ENCODE measurements at places on chromosomes 5 and 9.

GRCh38 chr9:18371141-18371540, 102.8 kb upstream of the ADAMTSL1 start:
- no peak for DNase-seq

- DNase-seq, result no peak
Measured at GRCh38 chr5:58317009-58317408, 142.9 kb downstream of the PLK2 start.

DNA sequence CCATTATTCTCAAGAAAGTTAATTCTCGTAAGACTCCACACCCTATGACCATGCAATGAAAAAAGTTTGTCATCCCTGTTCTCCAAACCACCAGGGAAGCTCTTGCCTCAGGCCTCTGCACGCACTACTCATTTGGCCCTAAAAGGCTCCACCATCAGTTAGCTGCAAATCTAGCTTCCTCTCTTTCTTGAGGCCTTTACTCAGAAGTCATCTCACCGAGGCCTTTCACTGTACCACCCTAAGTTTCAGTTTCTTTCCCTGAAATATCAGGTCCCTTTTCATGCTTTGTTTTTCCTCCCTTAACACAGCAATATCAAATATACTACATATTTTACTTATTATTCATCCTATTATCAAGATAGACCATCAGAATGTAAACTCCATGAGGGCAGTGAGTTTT, 39.1 kb downstream of the OXCT1 start:
- DNase-seq, result no peak

DNA sequence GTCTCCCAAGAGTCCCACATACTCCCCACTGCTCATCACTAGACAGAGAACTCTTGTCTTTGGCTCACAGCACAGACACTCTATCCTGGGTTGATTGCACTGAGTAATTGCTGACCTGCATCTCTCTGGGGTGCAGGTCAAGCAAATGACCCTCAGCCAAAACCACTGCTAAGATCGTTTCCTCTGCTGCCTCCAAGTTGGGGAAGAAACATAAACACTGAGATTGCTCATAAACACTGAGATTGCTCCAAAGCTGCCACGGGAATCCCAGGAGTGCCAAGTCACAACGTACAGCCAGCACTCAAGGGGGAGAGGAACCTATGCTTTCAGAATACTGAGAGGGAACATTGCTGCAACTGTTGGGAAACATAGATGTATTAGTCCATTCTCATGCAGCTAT, 1402.1 kb upstream of the ACO1 start:
- DNase-seq, result no peak

DNA sequence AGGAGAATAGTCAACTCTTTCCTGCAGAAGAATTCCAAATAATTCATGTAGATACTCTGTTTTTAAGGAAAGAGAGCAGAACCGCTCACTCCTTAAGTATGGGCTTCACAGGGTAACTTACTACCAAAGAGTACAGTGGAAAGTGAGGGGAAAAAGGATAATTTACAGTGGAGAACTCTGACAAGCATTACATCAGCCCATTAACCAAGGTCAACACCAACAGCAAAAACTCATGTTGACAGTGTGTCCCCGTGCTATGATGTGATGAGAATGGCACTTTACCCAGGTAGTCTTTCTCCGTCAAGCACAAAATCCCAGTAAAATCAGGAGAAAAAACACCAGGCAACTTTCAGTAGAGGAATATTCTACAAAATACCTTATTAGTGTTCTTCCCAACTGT, 104.3 kb downstream of the ADCY2 start:
- no peak for DNase-seq

DNA sequence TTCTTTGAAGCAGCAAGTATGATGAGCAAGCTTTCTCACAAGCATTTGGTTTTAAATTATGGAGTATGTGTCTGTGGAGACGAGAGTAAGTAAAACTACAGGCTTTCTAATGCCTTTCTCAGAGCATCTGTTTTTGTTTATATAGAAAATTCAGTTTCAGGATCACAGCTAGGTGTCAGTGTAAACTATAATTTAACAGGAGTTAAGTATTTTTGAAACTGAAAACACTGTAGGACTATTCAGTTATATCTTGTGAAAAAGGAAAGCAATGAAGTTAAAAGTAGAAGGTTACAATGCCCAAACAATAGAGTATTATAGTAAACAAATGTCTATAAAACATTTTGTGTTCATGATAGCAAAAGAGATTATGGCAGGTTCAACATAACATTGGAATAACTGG, 88.6 kb downstream of the JAK2 start:
- DNase-seq, result no peak

- DNase-seq, result no peak
Measured at GRCh38 chr9:35495984-35496383, 6.1 kb downstream of the RUSC2 start.
